ENCODE measurements at places on chromosomes 13 and 19.
A peak's percentile ranks its signal among the peaks of the same experiment; 100 is the strongest.

DNA sequence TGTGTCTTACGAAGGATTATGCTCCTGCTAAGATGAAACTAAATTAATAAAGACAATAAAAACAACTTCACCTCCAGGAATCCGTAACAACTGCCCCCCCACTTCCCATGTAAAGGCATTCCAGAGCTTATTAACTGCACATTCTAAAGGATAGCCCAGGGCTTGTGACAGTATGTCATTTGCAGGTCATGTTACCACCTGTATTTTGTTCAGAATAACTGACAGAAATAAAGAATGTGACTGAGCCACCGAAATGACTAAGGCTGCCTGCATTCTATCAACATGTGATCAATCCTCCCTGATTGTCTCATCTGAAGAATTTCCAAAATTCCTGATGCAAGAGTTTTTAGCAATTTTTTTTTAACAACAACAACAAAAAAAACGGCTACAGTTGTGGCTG is 117.2 kb downstream of the MIPEP start:
- DNase-seq, result no peak

DNA sequence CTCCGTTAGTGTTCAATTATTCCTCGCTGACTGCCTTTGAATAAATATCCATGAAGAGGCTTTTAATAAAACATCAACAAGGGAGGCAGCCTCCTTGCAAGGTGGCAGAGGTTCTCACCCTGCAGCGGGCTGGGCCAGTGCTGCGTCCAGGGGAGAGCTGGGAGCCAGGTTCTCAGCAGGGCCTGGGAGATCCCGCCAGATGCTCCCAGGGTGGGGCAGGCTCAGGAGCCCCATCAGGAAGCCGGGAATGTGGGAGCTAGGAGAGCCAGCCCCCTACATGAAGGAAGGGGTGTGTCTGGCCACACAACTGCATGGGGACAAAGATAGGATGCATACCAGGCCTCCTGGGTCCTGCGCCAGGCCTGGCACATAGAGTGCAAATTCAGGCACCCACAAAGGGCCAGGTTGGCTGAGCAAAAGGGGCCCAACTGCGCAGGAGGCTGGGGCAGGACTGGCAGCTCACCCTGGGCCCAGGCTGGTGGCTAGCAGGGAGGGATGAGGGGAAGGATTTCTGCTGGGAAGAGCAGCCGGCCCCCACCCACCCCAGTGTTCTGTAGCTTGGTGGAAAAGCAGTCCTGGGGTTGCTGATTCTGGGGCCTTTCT is 22.8 kb downstream of the VSTM2B start:
- no peak for DNase-seq

GRCh38 chr19:39110263-39110967 is 15.2 kb upstream of the PAK4 start:
- DNase-seq, result peak; percentile 81

DNA sequence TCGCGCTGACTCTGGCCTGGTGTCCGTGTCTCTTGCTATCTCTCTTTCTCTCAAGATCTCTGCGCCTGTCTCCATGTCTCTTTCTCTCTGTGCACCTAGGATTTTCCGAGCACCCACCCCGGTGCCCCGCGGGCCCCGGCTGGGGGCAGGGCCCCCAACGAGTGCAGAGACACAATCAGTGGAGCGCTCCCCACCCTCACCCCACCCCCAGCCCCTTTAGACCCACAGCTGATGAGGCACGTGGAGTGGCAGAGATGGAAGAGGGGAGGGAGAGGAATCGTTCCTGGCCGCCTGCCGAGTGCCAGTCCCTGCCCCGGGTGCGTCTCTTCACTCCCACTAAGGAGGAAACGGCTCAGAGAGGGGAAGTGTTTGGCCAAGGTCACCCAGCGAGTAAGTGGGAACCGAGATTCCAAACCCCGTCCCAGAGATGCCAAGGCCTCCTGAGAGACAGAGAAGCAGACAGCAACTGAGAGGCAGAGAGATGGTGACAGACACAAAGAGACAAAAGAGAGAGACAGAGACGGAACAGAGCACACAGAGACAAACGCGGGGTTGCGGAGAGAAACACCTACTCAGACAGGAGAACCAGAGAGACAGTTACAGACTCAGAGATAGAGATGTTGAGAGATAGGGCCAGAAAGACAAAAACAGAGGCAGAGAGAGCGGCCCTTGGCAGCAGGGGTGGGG is 626 bp upstream of the BCL3 start:
- DNase-seq, result peak; percentile 84

DNA sequence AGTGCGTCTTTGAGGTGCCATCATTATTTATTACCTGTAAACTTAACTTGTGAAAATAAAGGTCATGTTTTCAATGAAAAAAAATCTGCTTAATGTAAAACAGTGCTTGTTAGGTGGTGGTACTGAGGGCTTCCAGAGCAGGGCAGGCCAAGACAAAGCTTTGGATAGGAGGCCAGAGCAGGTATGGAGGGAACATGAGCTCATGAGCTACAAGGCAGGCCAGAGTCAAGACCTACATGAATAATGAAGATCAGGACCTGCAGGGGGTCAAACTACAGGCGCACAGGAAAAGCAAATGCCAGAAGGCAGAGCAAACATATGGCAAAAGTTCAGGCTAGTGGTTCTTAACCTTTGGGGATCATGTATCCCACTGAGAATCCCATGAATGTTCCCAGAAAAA is 343.5 kb downstream of the GPC5 start:
- no peak for DNase-seq

GRCh38 chr19:3098141-3098514 is 4.0 kb downstream of the GNA11 start:
- no peak for DNase-seq

Measured in DMS53 (cell line).